NB4 (cell line): ENCODE measurements at places on chromosomes 11 and 22.

GRCh38 chr11:91876746-91877145 is 347.9 kb upstream of the FAT3 start:
- DNase-seq, result no peak

- no peak for DNase-seq
Observed at GRCh38 chr22:48761546-48761945, 1066.1 kb downstream of the BRD1 start.

- DNase-seq, result no peak
Observed at GRCh38 chr11:3666023-3666530, 5.1 kb downstream of the CHRNA10 start.

DNA sequence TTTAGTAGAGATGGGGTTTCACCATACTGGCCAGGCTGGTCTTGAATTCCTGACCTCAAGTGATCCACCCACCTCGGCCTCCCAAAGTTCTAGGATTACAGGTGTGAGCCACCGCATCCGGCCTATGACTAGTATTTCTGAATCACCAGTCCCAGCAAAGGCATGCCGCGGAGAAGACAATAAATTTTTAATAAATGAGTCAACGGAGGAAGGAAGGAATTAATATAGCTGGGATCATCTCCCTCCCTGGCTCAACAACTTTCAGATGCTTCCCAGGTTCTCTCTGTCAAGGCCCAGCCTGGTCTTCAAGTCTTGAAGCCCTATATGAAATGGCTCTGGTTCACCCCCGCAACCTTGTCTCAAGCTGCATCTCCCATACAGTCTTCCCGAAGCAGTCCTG is 45.7 kb downstream of the CYTH4 start:
- no peak for DNase-seq

GRCh38 chr11:15307619-15308024 is 192.9 kb downstream of the INSC start:
- DNase-seq, result no peak

- no peak for DNase-seq
Observed at GRCh38 chr11:119608781-119609180, 120.2 kb downstream of the NECTIN1 start.

DNA sequence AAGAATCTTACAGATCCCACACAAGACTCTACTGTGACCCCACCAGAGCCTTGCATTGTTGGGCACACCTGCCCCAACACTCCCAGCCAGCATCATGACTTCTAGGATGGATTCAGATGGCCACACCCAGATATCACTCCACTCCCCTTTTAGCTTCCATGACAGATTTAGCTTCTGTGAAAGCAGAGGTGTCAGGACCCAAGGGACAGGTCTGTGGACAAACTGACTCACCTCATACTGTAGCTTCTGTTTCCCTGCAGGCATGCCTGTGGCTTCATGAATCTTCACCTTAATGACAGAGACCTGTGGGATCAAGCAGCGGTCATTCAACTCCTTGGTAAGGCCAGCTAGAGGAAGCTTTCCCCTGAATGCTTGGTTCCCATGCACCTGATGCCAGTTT is 8.5 kb upstream of the TBC1D10A start:
- no peak for DNase-seq
